Amniotic stem cell (primary cell): ENCODE measurements at places on chromosomes 6 and 20.
A peak's percentile ranks its signal among the peaks of the same experiment; 100 is the strongest.

GRCh38 chr20:44747166-44748004 is 1.7 kb downstream of the KCNK15 start:
- peak; percentile 55 for DNase-seq

DNA sequence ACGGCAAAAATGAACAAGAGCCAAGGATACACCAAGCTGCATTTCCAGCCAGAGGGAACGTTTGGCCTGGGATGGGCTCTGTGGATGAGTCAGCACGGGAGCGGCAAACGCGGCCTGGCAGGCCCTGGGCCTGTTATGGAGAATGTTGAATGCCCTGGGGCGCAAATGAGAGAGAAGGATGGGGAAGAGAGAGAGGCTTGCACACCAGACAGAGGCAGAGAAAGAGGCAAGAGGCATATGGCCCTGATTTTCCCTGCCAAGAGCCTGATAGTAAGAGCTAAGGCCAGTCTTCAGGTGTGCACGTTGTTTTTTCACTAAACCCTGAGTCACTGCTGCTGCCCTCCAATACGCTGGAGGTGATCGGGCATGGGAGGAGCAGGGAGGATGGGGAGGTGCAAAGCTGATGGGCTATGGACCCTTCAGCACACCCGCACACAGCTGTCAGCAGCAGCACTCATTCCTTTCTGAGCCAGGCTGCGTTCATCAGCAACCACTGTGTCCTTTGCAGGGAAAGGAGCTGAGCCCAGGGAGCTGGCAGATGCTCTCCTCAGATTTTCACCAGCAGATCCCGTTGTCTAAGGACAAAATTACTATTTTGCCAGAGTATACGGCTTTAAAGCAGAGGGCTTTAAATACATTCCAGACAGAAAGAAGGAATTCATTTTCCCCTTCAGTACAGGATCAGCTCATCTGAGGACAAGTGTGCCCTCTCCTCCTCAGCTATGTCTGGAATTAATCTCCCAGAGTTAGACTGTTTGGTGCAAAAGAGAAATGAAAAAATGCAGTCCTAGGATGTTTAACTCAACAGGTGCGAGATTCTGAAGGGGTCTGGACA is 61.7 kb upstream of the SLC22A23 start:
- peak; percentile 79 for DNase-seq

- DNase-seq: no peak
Observed at GRCh38 chr6:15675536-15676220, 12.8 kb upstream of the DTNBP1 start.

- no peak for DNase-seq
Observed at GRCh38 chr6:136717716-136717990, 74.6 kb downstream of the MAP3K5 start.

GRCh38 chr20:13736436-13737191 is 48.1 kb downstream of the ESF1 start:
- no peak for DNase-seq

DNA sequence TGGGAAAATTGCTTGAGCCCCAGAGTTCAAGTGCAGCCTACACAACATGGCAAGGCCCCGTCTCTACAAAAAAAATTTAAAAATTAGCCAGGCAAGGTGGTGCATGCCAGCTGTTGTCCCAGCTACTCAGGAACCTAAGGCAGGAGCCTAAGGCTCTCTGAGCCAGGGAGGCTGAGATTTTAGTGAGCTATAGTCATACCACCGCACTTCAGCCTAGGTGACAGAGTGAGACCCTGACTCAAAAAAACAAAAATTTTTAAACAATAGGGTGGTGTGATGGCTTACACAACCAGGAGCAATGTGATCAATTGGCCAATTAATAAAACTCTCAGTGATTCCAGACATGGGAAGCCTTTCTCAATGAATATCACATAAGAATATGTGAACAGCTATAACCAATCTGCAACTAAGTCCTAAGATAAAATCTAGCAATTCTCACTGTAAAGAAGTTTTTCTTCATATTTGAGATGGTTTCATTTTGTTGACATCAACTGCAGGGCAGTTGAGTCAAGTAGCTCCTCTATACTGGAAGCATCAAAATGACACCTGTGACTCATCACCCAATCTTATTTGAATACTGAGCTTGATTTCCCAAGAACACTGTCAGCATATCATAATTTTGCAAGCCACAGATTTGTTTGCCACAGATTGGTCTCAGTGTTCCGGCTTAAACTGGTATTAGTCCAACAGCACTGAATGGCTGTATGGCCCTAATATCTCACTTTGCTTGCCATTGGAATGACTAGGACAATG is 169.0 kb upstream of the GJE1 start:
- DNase-seq: no peak

- no peak for DNase-seq
Observed at GRCh38 chr6:50822078-50822476, 3.4 kb downstream of the TFAP2B start.

DNA sequence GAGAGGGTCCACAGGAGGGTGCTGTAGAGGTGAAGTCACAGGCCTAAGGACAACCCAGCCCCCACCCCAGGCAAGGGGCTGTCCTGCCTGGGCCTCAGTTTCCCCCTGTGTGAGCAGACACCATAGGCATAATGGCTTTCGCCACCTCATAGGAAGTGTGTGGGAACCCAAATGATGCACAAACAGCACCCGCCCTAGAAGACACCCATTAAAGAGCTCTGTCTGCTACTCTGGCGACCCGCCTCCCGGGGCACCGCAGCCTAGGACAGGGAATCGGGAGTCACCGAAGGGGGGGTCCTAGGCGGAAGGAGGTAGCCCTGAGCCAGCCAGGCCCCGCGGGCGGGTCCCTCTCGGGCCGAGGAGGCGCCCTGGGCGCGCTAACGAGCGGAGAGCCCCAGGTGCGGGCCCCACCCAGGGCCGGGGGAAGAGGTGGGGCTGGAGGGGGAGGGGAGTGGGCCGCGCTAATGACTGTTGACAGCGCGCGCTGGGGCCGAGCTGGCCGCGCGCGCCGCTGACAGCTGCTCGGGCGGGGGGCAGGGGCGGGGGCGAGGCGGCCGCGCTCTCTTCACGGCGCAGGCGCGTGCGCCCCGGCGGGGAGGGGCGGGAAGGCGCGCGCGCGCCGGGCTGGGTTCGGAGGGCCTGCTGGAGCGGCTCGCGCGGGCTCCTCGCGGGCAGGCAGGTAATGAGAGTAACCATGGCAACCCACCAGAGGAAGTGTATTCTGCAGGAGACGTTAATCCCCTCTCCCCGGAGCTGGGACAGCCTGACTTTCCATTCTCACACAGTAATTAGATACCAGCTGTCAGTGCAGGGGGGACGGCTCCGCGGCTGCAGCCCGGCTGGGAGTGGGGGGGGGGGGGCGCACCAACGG is 48.9 kb downstream of the NOL4L start:
- DNase-seq: no peak

DNA sequence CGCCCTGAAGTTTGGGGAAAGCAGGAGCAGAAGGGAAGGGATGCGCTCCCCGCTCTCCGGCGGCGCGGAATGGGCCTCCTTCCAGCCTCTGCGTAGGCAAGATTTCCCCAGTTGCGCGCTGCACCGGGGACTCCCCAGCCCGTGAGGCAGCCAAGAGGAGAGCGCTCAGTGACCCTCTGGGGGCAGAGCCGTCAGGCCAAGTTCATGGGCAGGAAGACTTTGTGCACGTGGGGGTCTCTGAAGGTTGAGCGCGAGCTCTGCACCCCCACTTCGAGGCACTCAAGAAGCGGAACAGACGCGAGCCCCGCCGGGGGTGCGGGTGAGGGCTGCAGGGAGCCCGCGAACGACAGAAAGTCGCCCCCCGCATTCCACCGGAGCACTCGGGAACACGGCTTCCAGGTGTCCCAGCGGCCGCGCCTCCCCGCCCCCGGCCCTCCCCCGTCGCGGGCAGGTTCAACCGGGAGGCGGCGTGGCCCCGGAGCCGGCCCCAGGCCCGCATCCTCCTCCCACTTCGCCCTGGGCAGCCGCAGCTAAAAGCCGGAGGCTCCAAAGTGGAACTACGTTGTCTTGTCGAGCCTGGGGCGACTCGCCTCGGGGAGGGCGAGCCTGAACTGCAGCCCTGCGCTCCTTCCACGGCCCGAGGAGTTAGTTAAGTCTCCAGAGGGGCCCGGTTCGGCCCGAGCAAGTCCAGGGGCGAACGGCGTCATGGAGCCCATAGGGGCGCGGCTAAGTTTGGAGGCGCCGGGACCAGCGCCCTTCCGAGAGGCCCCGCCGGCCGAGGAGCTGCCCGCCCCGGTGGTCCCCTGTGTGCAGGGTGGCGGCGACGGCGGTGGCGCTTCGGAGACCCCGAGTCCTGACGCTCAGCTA is at the start of gene PPP1R3G:
Gene PPP1R3G, plus strand, starts transcription at position 561 of the 867 bp plus-strand sequence. Its CDS starts 145 bp downstream, at position 706.
- DNase-seq: no peak

GRCh38 chr6:158027590-158028285 is 46.1 kb downstream of the SYNJ2 start:
- DNase-seq: no peak

DNA sequence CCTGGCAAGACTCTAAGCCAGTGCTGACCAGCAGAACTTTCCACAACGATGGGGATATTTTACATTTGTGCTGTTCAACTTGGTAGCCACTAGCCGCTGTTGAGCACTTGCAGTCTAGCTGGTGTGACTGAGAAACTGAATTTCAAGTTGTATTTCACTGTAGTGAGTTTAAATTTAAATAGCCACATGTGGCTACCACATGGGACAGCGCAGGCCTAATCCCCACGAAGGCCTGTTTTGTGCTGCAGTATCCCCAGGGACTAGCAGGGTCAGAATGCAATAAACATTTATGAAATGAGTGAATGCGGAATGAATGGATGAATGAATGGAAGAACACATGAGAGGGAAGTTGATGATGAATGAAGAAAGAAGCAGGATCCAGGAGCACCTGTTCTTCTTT is 115.8 kb downstream of the TRERF1 start:
- no peak for DNase-seq

DNA sequence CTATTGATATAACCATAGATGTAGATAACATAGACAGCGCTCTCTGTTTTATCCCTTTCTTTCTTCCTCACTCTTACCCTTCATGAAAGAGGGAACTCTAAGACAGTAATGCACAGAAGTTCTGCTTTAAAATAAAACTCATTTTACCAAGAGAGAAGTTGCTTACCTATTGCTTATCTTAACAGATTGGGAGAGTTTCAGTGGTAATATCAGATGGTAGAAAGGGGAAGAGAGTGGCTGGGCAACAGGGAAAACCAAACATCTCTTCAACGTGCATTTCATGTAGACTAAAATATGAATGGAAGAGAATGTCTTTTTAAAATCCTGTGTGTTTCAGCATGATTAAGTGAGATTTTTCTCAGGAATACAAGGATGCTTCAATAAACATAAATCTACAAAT is 45.3 kb upstream of the SIRPG start:
- no peak for DNase-seq

DNA sequence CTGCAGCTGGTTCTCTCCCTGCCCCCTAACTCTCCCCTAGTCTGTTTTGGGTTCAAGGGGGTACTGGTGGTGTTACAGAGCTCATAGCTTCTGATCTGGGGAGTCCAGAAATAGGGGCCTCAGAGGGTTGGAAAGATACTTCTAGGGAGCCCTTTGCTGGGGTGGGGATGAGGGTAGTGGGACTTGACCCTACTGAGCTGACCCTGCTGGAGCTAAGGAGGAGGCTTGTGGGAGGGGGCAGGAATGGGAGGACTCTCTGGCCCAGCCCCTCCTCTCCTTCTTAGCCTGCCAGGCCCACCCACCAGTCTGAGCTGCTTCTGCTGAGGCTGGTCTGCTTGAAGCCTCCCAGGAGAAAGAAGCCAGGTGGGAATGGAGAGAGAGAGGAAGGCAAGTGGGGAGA is at the start of gene EGFL8:
Gene EGFL8, plus strand, starts transcription at position 301 of the 400 bp plus-strand sequence. CDS start 1,571 bp downstream, outside the sequence.
- no peak for DNase-seq

DNA sequence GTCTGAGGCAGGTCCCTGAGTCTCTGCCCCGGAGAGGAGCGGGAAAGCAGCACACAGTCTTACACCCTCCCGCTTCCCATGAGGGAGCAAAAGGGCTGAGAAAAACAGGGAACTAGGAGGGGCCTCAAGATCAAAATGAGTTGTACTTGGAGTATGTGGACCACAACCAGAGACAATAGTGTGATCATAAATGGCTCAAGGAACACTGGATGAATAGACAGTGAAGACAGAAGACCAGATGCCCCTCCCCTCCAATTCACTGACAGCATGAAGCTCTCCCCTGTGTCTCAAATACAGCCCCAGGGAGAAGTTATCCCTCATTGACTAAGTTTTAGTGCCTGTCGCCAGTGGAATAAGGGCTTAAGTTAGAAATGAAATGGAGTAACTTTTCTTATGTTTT is 191.0 kb downstream of the TFAP2A start:
- DNase-seq: no peak

DNA sequence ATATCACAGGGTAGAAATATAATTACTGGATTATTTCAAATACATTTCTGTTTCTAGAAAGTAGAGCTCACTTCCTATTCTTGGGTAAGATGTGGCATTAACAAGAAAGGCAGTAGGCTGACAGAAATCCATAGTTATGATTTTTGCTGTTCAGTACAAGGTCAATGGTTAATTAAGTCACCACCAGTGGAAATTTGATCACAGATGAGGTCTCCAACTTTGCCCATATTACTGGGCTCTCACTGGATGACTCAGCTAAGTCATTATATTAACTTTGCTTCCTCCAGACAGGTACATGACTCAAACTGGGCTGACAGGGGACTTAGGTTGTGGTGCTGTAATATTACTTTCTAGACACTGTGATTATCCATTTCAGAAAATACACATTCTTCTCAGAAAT is 212.4 kb downstream of the GRIK2 start:
- no peak for DNase-seq

GRCh38 chr6:68196645-68197044 is 438.4 kb upstream of the ADGRB3 start:
- no peak for DNase-seq

- no peak for DNase-seq
Observed at GRCh38 chr6:37373822-37374471, 20.2 kb downstream of the RNF8 start.

DNA sequence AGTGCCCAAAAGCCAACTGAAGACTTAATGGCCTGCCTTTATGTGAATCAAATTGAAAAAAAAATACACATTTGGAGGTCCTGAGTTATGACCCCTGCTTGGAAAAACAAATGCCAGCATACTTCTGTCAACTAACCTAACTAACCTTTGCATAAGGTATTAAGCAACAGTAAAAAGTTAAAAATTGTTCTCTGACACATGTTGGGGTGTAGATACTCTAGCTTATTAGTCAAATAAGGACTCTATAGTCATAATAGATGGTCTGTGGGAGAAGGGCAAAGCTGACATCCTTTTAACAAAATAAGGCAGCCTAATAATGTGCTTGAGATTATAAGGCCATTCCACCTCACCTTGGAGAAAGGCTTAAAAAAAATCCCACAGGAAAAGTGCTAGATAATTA is 140.5 kb downstream of the HIVEP2 start:
- DNase-seq: no peak

DNA sequence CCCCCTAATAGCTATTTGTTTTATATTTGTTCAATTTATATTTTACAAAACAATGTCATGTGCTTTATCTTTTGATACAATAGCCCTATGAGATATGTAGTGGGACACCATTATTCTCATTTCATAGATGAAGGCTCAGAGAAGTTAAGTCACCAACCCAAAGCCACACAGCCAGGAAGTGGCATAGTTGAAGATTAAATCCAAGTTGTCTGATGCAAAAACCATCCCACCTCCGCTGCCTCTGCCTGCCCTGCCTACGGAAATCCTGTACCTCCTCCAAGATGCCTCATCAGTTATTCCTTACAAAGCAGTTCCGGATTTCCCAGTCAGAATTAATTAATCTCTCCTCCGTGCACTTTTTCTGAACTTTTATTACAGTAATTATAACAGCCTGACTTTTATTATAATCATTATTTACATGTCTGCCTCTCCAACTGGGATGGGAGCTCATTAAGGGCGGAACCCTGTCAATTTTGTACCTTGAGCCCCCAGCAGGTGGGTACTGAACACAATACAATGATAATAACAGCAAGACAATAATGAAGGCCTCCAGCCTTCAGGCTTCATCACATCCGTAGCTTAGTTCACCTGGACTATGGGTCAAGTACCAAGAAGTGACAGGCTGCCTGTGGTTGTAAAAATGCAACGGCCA is 54.7 kb downstream of the LRFN2 start:
- no peak for DNase-seq
